ENCODE measurements at places on chromosomes 11 and 22.

GRCh38 chr11:8328848-8329330 lies 65.2 kb upstream of the LMO1 start:
- DNase-seq = peak; percentile 66

DNA sequence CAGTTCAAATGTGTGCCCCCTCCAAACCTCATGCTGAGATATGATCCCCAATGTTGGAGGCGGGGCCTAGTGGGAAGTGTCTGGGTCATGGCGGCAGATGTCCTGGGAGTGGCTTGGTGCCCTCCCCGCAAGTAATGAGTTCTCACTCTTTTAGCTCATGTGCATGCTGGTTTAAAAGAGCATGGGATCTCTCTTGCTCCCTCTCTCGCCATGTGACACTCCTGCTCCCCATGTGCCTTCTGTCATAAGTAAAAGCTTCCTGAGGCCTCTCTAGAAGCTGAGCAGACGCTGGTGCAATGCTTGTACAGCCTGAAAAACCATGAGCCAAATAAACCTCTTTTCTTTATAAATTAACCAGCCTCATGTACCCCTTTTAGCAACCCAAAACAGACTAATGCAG lies 98.8 kb downstream of the SGSM3 start:
- DNase-seq = no peak

DNA sequence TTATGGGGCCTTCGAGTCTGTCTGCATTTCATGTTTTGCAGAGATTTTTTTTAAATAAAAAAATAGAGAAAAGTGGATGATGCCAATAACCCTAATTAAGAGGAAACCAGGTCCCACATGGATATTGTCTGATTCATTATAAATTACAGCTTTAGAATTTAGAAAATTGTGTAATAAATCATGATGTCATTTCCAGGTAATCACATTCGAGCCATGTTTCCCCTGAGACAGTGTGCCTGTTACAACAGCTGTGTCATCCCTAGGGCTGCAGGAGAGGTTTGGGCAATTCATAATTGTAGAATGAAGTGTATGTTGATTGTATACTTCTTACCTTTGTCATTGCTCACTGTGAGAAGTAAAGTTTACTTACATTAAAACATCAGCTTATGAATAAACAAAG lies 38.3 kb downstream of the NCAM1 start:
- no peak for DNase-seq

GRCh38 chr11:113664069-113664980 lies 41.8 kb downstream of the TMPRSS5 start:
- DNase-seq = peak; percentile 79

DNA sequence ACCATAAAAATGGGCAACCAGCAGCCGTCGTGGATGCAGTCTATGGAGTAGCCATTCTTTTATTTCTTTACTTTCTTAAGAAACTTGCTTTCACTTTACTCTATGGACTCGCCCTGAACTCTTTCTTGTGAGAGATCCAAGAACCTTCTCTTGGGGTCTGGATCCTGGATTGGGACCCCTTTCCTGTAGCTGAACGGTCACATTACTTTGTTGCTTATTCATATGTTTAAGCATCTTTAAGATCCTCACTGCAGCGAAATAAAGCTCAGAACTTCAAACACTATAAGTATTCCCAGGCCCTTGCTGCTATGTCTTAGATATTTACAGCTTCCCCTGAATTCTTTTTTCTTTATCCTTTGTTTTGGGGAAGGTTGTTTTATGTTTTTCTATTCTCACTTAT lies 187.8 kb upstream of the DDI1 start:
- DNase-seq = no peak

DNA sequence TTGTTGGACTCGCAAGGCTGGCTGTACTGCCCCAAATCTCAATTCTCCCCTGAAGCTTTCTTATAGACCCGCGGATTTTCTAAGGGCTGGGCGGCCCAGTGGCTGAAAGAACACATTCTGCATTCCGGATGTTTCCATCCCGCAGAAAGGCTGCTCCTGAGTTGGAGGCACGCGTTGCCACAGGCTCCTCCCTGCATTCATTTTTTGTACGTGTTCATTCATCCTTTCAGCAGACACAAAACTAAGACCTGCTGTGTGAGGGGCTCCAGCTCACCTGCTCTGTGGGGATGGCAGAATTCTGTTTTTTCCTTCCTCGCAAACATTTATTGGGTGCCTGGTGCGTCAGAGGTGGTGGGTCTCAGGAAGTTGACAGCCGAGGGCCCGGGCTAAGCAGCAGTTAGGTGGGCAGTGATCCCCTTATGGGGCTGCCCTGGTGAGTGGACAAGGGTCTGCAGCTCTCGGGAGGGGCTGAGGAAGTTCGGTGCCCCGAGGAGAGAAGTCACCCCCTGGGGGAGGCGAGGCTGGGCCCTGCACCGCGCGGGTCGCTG lies 23.7 kb downstream of the SHANK3 start:
- no peak for DNase-seq

GRCh38 chr11:131943295-131943694 lies 572.9 kb downstream of the NTM start:
- DNase-seq = no peak

GRCh38 chr11:134957540-134958335 lies 545.7 kb upstream of the B3GAT1 start:
- DNase-seq = no peak

GRCh38 chr11:132158091-132158490 lies 787.7 kb downstream of the NTM start:
- peak; percentile 3 for DNase-seq

GRCh38 chr11:8261921-8262551 lies 1.6 kb downstream of the LMO1 start:
- DNase-seq = no peak

DNA sequence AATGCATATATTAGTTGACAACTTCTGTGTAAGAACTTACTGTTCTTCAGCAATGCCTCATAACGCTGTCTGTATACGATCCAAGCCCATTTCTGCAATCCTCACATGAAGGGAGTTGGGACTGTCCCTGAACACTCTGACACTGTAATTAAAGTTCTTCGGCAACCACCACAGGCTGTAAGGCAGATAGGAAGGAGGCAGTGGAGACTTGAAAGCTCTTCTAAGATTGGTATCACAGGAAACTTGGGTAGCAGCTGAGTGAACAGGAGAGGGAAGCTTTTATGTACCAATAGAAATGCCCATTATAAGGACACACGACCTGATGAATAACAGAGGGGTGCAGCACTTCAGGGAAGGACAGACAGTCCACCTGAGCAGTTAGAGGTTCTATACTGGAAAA lies 12.0 kb upstream of the GAB2 start:
- no peak for DNase-seq

- peak; percentile 34 for DNase-seq
Observed at GRCh38 chr11:121870206-121871045, 245.6 kb downstream of the BLID start.

GRCh38 chr22:20582520-20583361 lies 75.3 kb downstream of the MED15 start:
- no peak for DNase-seq

DNA sequence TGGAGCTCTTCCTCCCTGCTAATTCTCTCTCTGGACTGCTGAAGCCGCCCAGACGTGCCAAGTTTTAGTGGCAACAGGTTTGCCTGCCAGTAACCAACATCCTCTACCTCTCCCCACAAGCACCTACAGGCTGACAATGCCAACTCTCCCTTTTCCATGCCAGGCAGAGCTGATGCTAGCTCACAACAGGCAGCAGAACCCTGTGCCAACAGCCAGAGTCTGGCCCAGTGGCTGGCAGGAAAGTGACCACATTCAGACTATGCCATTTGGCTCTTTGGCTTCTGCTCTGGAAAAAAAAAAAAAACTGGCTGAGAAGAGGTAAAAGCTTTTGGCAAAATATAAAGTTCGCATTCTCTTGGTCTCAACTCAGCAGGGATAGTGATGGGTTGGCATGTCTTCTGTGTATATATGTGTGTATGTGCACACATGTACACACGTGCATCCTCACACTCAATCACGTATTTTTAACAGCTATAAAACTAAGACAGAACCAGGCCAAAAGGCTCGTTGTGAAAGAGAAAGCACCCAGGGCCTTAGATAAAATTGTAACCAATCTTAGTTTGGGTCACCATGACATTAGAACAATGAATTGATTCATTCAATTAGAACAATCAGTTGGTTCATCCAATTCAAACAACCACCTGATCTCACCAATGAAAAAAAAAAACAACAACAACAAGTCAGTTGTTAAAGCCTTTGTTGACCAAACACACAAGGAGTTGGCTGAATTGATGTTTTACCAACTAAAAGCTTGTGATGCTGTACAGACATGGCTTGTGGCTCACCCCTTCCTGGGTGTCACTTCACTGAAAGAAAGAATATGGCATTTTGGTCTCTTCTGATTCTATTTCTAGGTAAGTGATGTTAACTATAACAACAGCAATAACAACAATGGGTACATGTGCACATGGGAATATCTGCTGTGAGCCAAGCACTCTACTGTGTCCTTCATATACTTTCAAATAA lies 48.6 kb downstream of the TRIM29 start:
- no peak for DNase-seq

Measured in amniotic epithelial cell (primary cell).